Stimulated activated CD4-positive, alpha-beta T cell treated with anti-CD3 and anti-CD28 coated beads, TNF-alpha, amount 100 ng/mL, for 24 hours (primary cell): ENCODE measurements at places on chromosomes 12 and 14.

GRCh38 chr14:75432411-75432810 is 4.6 kb downstream of the JDP2 start:
- DNase-seq: no peak

DNA sequence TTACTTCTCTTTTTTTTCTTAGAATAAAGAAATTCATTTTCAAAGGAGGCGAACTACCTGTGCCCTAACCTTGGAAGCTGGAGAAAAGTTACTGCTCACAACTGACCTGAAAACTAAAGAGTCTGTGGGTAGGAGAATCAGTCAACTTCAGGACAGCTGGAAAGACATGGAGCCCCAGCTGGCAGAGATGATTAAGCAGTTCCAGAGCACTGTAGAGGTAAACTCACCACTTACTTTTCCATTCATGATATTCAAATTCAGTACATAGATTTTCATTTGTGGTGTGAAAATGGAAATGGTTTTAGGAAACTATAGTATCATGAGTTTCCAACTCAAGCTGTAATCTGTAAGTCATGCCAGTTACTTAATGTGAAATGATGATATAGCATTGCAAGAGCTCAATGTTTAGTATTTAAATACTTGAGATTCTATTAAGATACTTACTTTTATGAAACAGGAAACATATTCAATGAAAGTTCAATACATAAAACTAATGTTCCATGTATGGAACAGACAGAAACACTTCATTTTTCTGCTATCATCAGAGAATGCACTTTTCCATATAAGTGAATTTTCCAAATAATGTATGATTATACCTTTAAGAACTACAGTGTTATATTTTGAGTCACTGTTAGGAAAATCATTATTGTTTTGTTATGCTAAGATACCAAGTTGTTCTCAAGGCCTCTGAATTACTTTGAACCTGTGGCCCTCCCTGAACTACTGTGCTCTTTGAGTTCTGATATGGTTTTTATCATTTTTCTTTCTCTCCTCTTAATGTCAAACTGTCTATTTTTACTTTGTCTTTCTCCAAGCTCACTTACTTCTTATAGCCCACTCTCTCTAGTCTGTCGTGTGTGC is 119.0 kb downstream of the ESR2 start:
- DNase-seq: no peak

DNA sequence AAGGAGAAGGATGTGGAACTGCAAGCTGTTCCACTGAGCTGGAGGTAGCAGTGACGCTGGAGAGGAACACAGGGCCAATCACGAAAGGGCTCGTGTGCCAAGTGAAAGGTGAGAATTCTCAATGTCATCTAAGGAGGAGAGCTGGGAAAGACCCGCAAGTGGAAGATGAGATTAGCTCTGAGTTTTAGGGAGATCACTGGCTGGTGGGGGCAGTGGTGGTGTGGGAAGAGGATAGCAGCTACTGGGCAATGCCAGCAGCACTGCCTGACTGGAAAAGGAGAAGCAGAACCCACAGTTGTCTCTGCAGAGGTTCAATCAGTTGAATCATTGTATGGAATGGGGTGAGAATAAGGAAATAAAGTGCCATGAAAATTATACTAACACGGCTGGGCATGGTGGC is 27.8 kb downstream of the SLC25A47 start:
- no peak for DNase-seq

DNA sequence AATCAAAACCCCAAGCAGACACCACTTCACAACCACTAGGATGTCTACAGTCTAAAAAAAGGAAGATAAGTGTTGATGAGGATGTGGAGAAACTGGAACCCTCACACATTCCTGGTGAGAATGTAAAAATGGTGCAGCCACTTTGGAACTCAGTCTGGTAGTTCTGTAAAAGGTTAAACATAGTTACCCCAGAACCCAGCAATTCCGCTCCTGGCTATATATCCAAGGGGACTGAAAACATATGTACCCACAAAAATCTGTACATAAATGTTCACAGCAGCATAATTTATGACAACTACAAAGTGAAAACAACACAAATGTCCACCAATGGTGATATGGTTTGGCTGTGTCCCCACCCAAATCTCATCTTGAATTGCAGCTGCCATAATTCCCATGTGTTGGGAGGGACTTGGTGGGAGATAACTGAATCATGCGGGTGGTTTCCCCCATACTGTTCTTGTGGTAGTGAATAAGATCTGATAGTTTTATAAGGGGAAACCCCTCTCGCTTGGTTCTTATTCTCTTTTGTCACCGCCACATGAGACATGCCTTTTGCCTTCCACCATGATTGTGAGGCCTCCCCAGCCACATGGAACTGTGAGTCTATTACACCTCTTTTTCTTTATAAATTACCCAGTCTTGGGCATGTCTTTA is 46.8 kb downstream of the PRKAB1 start:
- no peak for DNase-seq

GRCh38 chr12:2974560-2974971 is 15.4 kb downstream of the TEAD4 start:
- DNase-seq: no peak

DNA sequence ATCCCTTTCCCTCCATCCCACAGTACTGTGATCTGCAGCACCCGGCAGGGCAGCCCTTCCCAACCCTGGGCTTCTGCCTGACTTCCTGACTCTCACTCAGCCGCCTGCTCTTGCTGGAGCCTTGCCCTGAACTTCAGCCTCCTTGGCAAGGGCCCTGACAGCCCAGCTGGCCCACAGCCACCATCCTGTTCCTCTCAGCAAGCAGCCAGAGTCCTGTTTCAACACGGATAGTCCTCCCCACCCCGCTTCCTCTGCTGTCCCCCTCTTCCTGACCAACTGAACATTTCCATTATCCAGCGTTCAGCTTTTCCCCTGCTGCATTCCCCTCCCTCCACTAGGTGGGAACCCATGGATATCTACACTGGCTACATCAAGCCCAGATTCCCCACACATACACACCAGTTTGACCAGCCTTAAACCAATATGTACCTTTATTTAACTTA is 74.0 kb upstream of the MDM1 start:
- no peak for DNase-seq

- DNase-seq: no peak
Measured at GRCh38 chr12:93740751-93741150, 63.6 kb downstream of the CRADD start.
